Astrocyte (in vitro differentiated cells and primary cell): ENCODE measurements at places on chromosomes 7 and 10. TPM values are rescaled to one million over a fixed set of nuclear protein-coding genes. Genes with fewer than 3 reads are reported as not detected.

Gene CLDN3
- 0.68 TPM in 1 of 2 replicates, not detected in the other for total RNA-seq

Gene TMEM72
- total RNA-seq = not detected in 2 replicates

Gene GDF10
- 2.2 and 6.1 TPM in 2 replicates for total RNA-seq

Gene FGL2
- total RNA-seq = not detected in 2 replicates

Gene ASAH2B
- 5.9 and 7.6 TPM in 2 replicates for total RNA-seq

Gene CCDC7
- 2.1 and 2.3 TPM in 2 replicates for total RNA-seq

Gene CRPPA
- total RNA-seq = 3.6 and 3.9 TPM in 2 replicates

Gene SP4
- total RNA-seq = 3.8 and 3.9 TPM in 2 replicates

Gene MYO3A
- 0.23 TPM in 1 of 2 replicates, not detected in the other for total RNA-seq

- DNase-seq = no peak
These were observed 4.0 kb upstream of the MINPP1 start for GRCh38 chr10:87500646-87501048.

DNA sequence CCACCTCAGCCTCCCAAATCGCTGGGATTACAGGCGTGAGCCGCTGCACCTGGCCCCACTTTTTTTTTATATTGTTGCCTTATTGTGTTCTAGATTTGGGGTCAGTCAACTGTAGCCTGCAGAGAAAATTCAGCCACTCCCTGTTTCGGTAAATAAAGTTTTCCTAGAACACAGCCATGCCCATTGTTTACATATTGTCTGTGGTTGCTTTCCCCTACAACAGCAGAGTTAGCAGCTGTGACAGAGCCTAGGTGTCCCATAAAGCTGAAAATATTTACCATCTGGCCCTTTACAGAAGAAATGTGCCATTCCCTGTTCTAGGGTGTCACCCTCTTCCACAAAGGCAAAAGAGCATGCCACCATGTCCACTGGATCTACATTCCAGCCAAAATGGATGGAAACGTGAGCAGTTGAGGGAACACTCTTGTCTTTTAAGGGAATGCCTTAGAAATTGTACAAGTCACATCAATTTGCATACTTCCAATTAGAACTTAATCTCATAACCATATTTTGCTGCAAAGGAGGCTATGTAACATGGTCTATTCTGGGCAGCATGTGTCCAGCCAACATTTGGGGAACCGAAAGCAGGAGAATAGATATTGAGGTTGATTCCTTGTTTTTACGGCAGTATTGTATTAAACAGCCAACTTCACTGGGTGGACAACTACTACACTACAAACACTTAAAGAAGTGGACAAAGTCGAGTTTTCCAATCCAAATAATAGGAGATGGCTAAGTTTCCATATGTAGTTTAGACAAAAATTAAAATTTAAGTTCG is 11.0 kb upstream of the BLVRA start:
- DNase-seq = no peak

GRCh38 chr7:39746103-39746819 is 122.9 kb downstream of the RALA start:
- DNase-seq = peak; percentile 55

DNA sequence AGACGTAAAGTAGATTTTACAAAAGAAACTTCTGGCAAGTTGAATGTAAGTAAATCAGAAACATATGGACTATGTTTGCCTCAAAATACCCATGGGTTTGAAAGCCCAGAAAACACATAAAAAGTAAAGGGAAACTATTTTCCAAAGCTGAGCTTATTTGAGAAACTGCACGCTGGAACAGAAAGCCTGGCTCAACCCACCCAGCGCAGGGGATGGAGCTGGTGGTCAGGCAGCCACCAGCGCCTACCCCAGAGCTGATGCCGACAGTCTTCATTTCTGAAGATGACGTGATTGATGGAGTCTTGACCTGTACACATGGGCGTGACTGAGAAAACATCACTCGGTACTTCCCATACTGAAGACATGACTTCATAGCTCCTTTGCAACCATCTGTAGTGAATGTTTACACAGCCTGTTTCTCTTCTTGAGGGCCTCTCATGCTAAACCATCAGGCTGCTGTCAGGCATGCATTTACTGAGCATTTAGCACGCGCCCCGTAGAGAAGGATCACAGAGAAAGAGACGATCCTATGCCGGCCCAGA is 232.6 kb upstream of the AUTS2 start:
- DNase-seq = peak; percentile 67

DNA sequence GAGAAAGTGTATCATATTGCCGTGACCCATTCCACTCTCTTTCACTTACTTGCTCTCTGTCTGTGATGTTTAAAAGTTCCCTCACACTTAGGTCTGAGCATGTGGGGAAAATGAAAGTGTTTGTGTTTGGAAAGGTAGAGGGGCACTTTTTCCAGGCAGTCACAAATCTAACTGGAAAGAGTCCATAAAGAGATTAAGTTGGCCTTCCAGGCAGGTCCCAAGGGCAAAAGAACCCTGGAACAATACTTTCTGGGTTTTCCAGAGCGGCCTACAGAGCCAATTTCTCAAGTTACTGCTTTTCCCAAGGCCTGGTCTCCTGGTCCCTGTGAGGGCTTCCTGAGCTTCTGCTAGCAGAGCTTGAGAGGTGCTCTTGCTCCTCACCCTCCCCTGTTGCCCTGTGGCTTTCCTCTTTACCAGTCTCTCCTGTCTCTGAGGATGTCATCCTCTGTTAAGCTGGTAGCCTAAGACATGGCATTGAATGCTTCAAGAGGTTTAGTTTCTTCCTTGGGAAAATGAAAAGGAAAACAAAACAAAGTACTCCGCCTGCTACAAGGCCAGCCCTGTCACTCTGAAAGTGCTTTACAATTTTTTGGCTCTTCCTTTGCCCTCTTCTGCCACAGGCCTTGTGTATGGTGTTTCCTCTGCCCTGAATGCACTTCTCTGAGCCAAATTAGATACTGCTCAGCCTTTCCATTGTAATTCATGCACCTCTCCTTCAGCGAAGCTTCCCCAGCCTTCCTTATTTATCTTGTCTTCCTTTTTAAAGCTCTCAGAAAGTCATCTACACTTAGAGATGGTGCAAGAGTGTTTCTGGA is 20.1 kb downstream of the TES start:
- DNase-seq = no peak

DNA sequence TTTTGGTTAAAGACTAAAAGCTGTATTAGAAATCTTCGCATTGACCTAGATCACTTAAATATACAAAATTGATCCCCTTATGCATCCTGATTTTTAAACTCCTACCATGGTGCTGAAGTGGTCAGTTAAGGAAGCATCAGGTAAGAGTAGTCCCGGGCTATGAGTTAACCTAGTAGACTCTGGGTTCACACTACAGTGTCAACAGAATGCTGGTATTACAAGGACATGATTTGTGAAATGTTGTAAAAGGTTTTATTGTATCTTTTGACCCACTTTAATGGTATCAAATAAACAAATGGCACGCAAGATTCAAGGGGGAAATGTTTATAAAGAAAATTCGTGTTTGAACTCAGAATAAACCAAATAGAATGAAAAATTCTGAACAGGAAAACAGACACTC is 36.8 kb downstream of the RTKN2 start:
- no peak for DNase-seq

- DNase-seq = no peak
These were observed 12.8 kb downstream of the MEIG1 start for GRCh38 chr10:14971867-14972448.

- no peak for DNase-seq
These were observed 8.2 kb upstream of the OPTN start for GRCh38 chr10:13091801-13092200.

DNA sequence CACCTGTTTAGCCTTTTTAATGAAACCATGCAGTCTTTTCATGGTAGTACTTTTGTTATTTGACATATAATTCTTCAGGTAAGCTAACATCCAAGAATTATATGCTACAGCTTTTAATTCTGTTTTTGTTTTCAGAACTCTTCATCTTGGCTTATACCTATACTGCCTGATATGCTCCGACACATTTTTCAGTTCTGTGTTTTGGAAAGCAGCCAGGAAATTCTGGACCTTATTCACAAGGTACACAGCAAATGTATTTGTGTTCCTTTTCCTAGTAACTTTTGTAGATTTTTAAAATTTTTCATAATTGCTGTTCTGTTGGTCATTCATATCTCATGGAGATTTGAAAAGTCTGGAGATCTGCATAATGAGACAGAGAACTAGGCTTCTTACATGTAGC is 56.7 kb downstream of the BTAF1 start:
- DNase-seq = no peak

- no peak for DNase-seq
These were observed 74.3 kb upstream of the GATA3 start for GRCh38 chr10:7980196-7980595.

DNA sequence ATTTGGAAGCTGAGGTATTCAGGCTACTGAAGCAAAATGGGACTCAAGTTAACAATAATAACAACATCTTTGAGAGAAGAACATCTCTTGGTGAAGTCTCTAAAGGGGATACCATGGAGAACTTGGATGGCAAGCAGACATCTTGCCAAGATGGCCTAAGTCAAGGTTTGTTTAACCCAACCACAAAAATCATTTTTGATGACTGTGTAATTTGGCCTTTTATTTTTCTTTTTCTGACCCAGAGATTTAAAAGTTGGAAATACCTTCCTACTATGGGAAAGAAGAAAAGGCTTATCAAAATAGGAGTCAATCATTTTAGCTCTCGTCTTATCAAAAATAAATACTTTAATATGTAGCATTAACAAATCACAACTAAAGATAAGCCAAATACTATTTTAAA is 72.4 kb downstream of the PON1 start:
- no peak for DNase-seq

- DNase-seq = peak; percentile 61
These were observed 37.1 kb downstream of the STARD3NL start for GRCh38 chr7:38215115-38215514.

- DNase-seq = no peak
These were observed 103.1 kb downstream of the KLF6 start for GRCh38 chr10:3681642-3682554.

GRCh38 chr10:35458500-35459448 is 122.5 kb downstream of the CCNY start:
- DNase-seq = no peak

DNA sequence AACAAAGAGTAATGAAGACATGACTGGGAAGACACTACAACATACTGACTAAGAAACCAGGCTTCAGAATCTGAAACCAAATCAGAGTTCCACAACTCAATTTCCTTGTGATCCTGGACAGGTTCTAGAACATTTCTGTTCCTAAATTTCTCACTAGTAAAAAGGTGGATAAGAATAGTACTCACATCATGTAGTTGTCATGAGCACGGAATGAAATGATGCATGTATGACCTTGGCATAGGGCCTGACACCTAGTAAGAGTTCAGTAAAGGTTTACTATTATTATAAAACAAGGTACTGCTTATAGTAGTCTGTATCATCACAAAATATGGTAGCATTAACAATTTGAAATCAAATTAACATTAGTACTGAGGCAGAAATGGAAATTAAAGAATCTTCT is 19.9 kb downstream of the DOCK4 start:
- DNase-seq = no peak

- no peak for DNase-seq
These were observed 527.6 kb upstream of the ANKRD30A start for GRCh38 chr10:36597756-36598320.

DNA sequence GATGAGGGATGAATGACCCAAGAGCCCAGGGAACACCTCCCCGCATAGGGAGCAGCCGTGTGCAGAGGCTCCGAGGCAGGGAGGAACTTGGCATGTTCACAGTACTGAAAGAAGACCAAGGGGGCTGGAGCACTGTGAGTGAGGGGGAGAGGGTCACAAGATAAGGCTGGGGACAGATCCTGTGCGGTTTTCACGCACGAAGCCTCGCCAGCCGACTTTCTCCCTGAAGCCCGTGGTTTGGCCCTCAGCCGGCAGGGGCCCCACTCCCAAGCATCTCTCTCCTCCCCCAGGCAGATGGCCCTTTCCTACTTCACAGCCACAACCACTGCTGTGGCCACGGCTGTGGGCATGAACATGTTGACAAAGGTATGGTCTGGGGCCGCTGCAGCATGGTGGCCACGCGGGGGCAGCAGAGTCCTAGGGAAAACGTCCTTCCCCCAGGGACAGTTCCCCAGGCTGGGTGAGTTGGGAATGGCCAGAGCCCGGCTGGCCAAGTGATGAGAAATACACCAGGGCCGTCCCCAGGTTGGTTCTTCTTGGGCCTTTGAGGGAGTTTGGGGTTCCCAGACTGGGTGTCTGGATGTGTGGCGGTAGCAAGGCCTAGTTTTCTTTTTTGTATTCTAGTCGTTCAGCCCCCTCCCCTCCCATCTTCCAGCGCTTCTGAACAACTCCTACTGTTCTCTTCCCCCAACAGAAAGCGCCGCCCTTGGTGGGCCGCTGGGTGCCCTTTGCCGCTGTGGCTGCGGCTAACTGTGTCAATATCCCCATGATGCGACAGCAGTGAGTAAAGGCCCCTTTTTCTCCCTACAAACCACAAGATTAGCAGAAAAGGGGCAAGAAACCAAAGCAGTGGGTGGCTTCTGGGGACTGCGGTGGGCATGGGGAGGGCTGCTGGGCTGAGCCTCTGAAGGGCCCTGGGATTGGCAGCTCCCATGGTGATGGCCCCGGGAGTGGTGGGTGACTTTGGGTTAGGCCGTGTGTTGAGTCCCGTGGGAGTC is 14.4 kb upstream of the WBP1L start:
- DNase-seq = peak; percentile 42

GRCh38 chr10:60312818-60313588 is 76.7 kb downstream of the ANK3 start:
- peak; percentile 61 for DNase-seq

GRCh38 chr10:3825244-3825643 is 40.2 kb upstream of the KLF6 start:
- DNase-seq = peak; percentile 84

DNA sequence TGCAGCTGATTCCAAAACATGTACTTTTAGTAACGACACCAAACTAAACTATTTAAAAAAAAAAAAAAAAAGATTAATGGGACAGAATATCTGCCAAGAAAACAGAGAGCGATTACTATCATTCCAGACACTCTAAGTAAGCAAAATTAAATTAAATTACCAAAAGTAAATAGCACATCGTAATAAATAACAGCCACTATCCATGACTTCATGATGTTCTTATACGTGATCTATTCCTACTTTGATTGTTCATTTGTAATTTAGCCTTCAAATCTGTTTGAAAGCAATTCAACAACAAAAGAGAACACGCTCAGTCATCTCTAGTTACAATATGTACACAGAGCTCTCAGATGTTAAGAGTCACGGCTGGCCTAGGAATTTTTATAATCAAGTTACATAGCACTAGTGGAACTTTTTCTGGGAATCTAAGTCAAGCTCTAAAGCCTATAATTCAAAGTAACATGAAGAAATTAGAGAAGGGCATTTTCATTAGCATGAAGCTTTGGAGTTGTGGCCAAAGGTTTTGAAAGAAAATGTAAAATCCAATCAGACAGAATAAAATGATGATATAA is 241.7 kb upstream of the NEBL start:
- DNase-seq = no peak

GRCh38 chr7:133310232-133310862 is 57.5 kb downstream of the EXOC4 start:
- DNase-seq = no peak
